ENCODE measurements at places on chromosomes 5 and 9.

GRCh38 chr5:73694089-73694488 is 68.1 kb downstream of the ARHGEF28 start:
- DNase-seq = no peak

DNA sequence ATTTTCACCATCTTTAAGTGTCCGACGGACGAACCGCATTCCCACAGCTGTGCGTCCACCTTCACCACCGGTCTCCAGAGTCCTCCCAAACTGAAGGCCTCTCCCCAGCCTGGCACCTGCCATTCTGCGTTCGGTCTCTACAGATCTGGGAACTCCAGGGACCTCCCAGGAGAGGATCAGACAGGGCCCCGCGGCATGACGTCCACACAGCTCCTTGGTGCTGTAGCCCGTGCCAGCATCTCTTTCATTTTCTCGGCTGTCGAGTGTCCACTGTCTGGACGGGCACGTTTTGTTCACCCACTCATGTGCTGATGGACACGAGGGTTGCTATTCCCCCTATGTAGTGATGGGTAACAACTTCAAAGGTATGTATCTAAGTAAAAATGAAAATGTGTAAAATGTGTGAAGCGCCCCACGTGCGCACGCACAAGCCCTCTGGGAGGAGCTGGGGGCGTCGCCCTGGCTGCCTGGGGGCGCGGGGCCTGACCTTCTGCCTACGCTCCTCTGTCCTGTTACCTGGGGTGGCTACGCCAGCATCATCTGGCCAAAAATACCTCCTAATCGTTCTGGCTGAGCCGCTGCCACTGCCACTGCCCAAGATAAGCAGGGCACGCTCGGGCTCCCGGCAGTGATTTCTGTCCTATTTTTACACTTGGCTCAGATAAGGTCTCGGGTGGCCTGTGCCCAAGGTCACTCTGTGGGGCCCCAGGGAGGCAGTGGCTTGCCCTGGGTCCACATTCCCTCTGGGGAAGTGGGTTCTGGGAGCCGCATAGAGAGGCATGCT is 10.8 kb upstream of the SLC12A7 start:
- DNase-seq = no peak

- no peak for DNase-seq
Observed at GRCh38 chr5:143653766-143654282, 158.1 kb upstream of the HMHB1 start.

GRCh38 chr5:27516437-27516836 is 478.1 kb upstream of the CDH9 start:
- no peak for DNase-seq

- no peak for DNase-seq
Observed at GRCh38 chr5:103808464-103809106, 246.0 kb upstream of the NUDT12 start.

DNA sequence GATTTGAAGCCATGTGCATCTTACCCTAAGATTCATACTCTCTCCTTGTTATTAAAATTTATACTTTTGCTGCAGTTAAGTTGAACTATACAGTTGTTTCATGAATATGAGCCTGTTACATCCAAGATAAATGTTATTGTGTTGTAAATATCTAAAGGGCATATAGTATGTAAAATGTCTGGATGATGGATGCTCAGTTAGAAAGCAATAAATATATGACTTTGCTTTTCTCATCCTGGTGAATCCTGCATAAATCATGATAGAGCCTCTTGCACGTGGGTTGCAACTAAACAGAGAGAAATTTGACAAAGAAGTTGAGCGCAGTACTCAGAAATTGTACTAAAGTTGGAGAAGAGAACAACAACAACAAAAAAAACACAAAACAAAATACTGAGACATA is 99.5 kb downstream of the PRDM9 start:
- DNase-seq = no peak
